ENCODE measurements at places on chromosomes 16 and 17. TPM values are rescaled to one million over a fixed set of nuclear protein-coding genes. Genes with fewer than 3 reads are reported as not detected.

The SLFN11 gene
- 0.53 TPM for total RNA-seq

The PRSS27 gene
- total RNA-seq: 5.4 TPM

The KRTAP3-1 gene
- total RNA-seq: not detected

The HID1 gene
- 16.7 TPM for total RNA-seq

The C17orf58 gene
- 29.5 TPM for total RNA-seq

The ZG16 gene
- not detected for total RNA-seq

The ZNF830 gene
- 15.8 TPM for total RNA-seq

The EVPL gene
- 0.62 TPM for total RNA-seq

The BAIAP3 gene
- total RNA-seq: 16.5 TPM

The SLC13A2 gene
- total RNA-seq: not detected

The DLX3 gene
- total RNA-seq: 0.44 TPM

The DCAKD gene
- 59.2 TPM for total RNA-seq
